Activated naive CD8-positive, alpha-beta T cell treated with anti-CD3 and anti-CD28 coated beads for 36 hours (primary cell): ENCODE measurements at places on chromosomes 16 and 17. TPM values are rescaled to one million over a fixed set of nuclear protein-coding genes. Genes with fewer than 3 reads are reported as not detected.

The KRTAP2-1 gene
- total RNA-seq = not detected

DNA sequence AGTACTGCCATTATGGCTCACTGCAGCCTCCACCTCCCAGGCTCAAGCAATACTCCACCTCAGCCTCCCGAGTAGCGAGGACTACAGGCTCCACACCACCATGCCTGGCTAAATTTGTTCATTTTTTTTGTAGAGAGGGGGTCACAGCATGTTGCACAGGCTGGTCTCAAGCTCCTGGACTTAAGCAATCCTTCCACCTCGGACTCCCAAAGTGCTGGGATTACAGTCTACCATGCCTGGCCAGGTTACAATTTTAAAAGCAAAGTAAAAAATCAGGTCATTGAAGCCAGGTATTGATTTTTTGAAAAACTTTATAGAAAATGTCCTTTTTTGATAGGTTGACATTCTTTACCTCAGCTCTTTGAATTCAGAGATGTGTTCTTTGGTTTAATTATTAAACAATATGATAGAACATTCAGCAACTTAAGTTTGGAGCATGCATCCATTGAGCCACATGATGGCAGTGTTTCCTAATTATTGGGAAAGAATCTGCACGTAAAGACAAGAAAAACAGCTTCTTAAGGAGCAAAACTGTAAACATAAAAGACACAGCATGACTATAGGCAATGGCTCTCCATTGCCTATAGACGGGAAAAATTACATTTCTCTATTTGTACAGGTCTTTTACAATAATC lies 1.7 kb upstream of the SLC16A11 start:
- no peaks in the 10 kb centered on the region for H3K36me3 ChIP-seq
- peaks cover 23% of the 10 kb centered on the region for H3K4me1 ChIP-seq
- H3K27ac ChIP-seq = no peak overlapping the region

GRCh38 chr16:87604634-87605111 lies 2.4 kb downstream of the JPH3 start:
- H3K27me3 ChIP-seq = peaks cover 81% of the 10 kb centered on the region
- no peak overlapping the region for H3K27ac ChIP-seq
- no peaks in the 10 kb centered on the region for H3K36me3 ChIP-seq
- H3K4me1 ChIP-seq = peaks cover 9% of the 10 kb centered on the region

DNA sequence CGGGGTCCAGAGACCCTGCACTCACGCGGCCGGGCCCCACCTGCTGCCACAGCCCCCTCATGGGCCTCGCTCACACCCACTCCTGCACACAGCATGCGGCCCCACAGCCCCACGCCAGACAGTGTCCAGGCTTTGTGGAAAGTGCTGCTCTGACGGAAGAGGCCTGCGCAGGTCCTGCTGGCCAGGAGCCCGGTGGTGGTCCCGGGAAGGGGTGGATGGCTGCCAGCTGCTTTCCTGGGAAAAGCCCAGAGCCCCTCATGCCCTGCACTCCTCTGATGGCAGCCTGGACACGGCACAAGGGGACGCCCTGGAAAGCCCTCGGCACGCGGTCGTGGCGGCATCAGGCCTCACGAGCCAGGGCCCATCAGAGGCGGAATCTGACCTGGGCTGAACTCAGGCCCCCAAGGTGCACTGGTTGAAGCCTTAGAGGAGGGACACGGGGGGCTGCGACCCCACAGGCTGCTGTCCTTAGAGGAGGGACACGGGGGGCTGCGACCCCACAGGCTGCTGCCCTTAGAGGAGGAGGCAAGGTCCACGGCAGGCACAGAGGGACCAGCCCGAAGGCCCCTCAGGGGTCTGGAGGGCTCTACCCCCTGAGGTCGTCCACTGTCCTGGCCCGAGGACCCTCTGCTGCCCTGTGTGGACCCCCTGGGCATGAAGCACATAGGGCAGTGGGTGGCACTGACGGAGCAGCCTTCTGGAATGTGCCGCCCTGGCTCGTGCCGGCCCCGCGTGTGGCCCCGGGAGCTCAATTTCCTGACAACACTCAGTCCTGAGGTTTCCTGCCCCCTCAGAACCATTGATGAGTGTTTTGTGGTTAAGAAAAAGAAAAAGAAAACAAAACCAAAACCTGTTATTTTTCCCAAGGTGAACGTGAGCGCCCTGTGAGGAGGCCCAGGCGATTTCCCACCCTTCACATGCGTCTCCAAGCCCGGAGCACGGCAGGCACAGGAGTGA lies 22.1 kb downstream of the SOX8 start:
- H3K36me3 ChIP-seq = no peaks in the 10 kb centered on the region
- peak overlapping the region; percentile 18 for H3K4me3 ChIP-seq
- peaks cover 2% of the 10 kb centered on the region for H3K27me3 ChIP-seq
- peaks cover 36% of the 10 kb centered on the region for H3K4me1 ChIP-seq
- peak overlapping the region; percentile 63 for H3K27ac ChIP-seq
- DNase-seq = peak; percentile 63

DNA sequence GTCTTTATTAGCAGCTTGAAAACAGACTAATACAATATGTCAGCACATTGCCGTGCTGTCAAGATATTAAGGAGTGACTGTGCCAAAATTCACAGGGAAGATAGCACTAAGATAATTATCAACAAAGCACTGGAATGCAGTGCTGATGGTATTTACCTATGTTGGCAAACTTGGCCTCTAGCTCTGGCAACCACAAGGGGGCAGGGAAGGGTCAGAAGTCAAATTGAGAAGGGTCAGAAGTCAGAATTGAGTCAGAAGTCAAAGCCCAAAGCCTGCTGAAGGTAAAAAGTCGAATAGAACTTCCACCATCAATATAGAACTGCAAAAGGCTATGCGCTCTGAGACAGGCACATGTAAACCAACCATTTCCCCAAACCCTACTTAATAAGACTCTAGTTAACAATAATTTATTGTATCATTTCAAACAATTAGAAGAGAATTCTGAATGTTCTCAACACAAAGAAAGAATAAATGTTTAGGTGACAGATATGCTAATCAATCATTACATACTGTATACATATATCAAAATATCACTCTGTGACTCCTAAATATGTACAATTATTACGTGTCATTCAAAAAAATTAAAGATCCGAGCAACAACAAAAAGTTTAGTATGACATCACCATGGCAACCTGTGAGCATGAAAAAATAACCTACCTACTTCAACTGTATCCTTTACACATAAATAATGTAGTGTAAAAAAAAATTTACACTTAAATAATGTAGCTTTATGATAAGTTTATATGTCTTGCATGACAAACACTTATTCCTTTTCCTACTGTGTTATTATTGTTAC lies 916.1 kb downstream of the KCNJ2 start:
- no peak overlapping the region for H3K4me3 ChIP-seq
- no peak overlapping the region for H3K27ac ChIP-seq
- no peak for DNase-seq
- no peaks in the 10 kb centered on the region for H3K4me1 ChIP-seq
- H3K27me3 ChIP-seq = no peaks in the 10 kb centered on the region
- no peaks in the 10 kb centered on the region for H3K36me3 ChIP-seq

GRCh38 chr16:87367529-87367928 lies 16.0 kb downstream of the FBXO31 start:
- H3K27me3 ChIP-seq = no peaks in the 10 kb centered on the region
- H3K36me3 ChIP-seq = peaks cover 12% of the 10 kb centered on the region
- H3K4me1 ChIP-seq = peaks cover 56% of the 10 kb centered on the region
- no peak for DNase-seq
- H3K4me3 ChIP-seq = no peak overlapping the region

DNA sequence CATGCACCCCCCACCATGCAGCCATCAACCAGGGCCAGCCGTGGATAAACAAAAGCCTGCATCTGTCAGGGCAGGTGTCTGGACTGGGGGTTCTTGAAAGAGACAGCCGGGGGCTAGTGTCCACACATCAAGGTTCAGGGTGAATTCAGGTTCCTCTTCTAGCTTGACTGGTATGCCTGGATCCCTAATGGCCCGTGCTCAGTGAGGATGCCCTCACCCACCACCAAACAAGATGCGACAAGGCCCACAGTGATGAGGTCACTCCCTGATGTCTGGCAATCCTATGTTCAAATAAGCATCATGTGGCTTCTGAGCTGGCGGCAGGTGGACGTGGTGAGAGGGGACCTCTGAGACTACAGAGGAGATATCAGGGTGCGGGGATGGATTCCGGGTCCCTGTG lies 64.6 kb downstream of the GOSR1 start:
- no peaks in the 10 kb centered on the region for H3K36me3 ChIP-seq
- no peak for DNase-seq
- no peak overlapping the region for H3K27ac ChIP-seq
- H3K27me3 ChIP-seq = no peaks in the 10 kb centered on the region
- H3K4me1 ChIP-seq = no peaks in the 10 kb centered on the region
- H3K4me3 ChIP-seq = no peak overlapping the region

- no peak overlapping the region for H3K4me3 ChIP-seq
- no peak for DNase-seq
- H3K27ac ChIP-seq = no peak overlapping the region
- peaks cover 31% of the 10 kb centered on the region for H3K36me3 ChIP-seq
These were observed 9.0 kb upstream of the ITGAE start for GRCh38 chr17:3810019-3810418.

GRCh38 chr17:80924807-80925610 lies 66.6 kb upstream of the CHMP6 start:
- no peak overlapping the region for H3K4me3 ChIP-seq
- H3K27ac ChIP-seq = no peak overlapping the region
- no peaks in the 10 kb centered on the region for H3K4me1 ChIP-seq
- H3K27me3 ChIP-seq = no peaks in the 10 kb centered on the region
- no peak for DNase-seq

GRCh38 chr16:65441501-65441900 lies 319.6 kb upstream of the CDH11 start:
- DNase-seq = no peak
- no peaks in the 10 kb centered on the region for H3K27me3 ChIP-seq
- H3K36me3 ChIP-seq = no peaks in the 10 kb centered on the region
- no peak overlapping the region for H3K27ac ChIP-seq

The SLC6A2 gene
- not detected for total RNA-seq

DNA sequence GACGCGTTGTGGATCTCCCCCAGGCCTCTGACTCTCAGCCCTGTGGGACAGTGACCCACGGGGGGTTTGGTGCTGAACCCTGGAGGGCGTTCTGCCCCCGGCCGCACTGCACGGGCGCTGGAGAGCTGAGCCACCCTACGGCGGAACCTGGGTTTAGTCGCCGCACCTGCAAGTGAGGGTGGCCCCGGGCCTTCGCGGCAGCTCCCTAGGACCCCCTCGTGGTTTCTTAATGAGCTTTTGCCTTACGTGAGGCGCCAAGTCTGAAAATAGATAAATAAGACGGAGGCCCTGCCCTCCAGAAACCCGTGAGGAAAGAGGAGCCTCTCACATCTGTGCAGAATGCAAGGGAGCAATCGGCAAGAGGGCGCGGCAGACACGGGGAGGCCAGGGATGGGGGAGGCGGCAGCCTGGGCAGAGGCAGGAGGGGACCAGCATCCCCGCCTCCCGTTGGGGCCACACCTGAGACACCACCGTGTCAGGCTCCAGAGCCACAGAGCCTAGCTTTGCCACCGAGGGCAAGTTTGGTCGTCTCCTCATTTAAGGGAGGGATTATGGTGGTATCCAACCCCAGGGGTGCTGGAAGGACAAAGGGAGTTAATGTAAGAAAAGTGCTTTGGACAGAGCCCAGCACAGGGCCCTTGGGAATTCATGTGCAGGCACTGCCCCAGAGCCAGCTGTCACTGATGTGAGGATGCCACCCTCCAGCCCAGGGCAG lies 153.2 kb upstream of the CHMP6 start:
- no peak for DNase-seq
- H3K27ac ChIP-seq = peak overlapping the region; percentile 66

The QPRT gene
- 5.5 TPM for total RNA-seq
